Lung (tissue), 17 donors: ENCODE measurements at places on chromosomes 2 and 18. TPM values are rescaled to one million over a fixed set of nuclear protein-coding genes. Genes with fewer than 3 reads are reported as not detected.

Gene AKAIN1
- not detected for total RNA-seq

Gene TGFA
- total RNA-seq: 1.9 TPM

Gene FIGN
- 6.5 TPM for total RNA-seq

Gene KCNS3
- 45.9 TPM for total RNA-seq

DNA sequence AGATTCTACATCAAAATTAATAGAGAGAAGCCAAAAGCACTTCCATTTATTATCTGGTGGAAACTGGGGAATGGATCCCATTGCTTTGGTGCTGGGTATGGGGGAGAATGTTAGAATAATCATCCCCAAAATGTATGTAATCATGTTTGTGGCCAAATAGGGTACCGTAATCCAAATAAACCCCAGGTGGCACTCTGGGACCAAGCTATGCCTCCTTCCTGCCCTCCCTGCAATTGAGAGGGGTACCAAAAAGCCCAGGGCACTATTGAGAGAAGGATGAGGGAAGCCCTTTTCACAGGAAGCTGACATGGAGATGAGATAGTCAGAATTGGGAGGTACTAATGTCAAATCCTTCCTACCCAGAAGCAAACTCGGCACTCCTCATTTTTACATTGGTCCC lies 85.7 kb upstream of the NRP2 start:
- H3K36me3 ChIP-seq: no peaks in the 10 kb centered on the region
- H3K4me1 ChIP-seq: peaks cover 8% of the 10 kb centered on the region
- no peaks in the 10 kb centered on the region for H3K27me3 ChIP-seq
- no peak for DNase-seq
- no peak overlapping the region for H3K27ac ChIP-seq
- no peak overlapping the region for H3K4me3 ChIP-seq

GRCh38 chr18:78896111-78896905 lies 83.3 kb upstream of the SALL3 start:
- DNase-seq: peak; percentile 77
- no peak overlapping the region for H3K4me3 ChIP-seq
- H3K4me1 ChIP-seq: peaks cover 8% of the 10 kb centered on the region
- no peaks in the 10 kb centered on the region for H3K36me3 ChIP-seq
- H3K27ac ChIP-seq: no peak overlapping the region
